Activated naive CD4-positive, alpha-beta T cell (primary cell): ENCODE measurements at places on chromosomes 7 and 10.

GRCh38 chr7:22194658-22195273 lies 162.2 kb downstream of the RAPGEF5 start:
- no peak for DNase-seq

GRCh38 chr7:5532536-5533335 lies 109.1 kb upstream of the TNRC18 start:
- peak; percentile 36 for DNase-seq

DNA sequence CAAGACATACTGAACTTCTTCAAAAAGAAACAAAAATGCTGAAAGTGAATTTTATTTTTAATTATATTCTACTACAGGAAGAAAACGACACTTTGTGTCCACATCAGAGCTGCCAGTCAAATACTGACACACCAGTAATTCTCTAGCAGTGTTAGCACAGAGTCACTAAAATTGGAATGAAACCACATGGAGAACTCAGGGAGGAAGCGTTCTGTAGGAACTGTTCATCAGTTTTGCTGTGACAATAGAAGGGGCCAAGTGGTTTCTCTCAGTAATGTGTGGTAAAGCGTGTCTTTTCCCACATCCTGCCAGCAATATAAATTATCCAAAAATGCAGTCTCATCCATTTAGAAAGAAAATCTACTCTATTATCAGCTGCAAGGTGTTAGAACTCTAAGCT lies 683.3 kb downstream of the GRM8 start:
- DNase-seq: no peak

- no peak for DNase-seq
These were observed 12.2 kb downstream of the ATP6V0E2 start for GRCh38 chr7:149886018-149886415.

DNA sequence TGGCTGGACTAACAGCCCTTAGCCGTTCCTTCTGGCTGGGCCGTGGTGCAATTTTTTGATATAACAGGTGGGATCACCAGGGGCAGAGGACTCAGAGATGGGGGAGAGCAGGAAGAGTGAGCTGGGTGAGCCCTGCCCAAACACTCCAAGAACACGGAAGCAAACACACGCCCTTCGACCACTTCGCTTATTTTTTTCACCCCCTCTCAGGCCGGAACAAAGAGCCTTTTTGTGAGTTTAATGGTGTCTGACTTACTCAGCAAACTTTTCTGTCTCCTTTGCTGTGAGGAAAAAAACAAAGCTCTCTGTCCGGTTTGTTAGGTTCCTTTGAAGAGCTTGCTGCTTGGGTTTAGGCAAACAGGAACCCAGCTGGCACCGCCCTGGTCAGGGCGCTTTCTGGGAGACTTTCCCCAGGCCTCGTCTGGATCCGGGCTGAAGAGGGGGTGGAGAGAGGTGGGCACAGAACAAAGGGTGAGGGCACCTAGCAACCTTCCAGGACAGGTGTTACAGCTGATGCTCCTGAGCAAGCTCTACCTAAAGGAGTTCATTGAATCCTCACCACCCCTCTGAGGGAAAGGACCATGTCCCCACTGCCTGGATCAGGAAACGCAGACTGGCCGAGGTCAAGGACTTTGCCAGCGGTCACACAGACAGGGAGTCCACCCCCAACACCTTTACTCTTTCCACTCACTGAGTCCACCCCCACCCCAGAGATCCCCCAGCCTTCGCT lies 23.3 kb downstream of the CALML3 start:
- no peak for DNase-seq
